Activated T-helper 1 cell treated with anti-CD3 and anti-CD28 coated beads, Interleukin-2, amount 50 U/mL, for 16 hours (primary cell): ENCODE measurements at places on chromosomes 11 and 22.

GRCh38 chr11:114762408-114762807 lies 84.1 kb downstream of the NXPE2 start:
- no peak for DNase-seq

DNA sequence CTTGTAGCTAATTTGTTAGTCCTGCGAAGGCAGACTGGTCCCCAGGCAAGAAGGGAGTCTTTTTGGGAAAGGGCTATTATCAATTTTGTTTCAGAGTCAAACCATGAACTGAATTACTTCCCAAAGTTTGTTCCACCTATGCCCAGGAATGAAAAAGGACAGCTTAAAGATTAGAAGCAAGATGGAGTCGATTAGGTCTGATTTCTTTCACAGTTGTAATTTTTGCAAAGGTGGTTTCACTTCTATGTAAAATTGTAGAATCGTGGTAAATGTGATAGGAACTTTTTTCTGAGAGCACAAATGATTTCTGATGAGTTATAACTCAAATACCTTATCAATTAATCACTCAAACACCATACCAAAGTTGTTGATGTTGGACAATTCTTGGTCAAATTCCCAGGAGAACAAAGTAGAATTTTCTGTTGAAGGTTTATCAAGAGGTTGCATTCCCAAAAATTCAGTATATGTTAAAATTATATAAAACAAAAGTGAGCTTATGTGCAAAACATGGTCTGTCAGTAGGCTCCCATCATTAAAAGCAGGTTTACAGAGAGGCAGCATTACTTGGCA lies 2.9 kb upstream of the CTSC start:
- DNase-seq: no peak

- no peak for DNase-seq
Observed at GRCh38 chr11:77619576-77620198, 17.9 kb downstream of the CLNS1A start.

GRCh38 chr22:48578138-48579042 lies 1249.3 kb downstream of the BRD1 start:
- DNase-seq: no peak

GRCh38 chr11:83044958-83045712 lies 26.6 kb downstream of the RAB30 start:
- no peak for DNase-seq

DNA sequence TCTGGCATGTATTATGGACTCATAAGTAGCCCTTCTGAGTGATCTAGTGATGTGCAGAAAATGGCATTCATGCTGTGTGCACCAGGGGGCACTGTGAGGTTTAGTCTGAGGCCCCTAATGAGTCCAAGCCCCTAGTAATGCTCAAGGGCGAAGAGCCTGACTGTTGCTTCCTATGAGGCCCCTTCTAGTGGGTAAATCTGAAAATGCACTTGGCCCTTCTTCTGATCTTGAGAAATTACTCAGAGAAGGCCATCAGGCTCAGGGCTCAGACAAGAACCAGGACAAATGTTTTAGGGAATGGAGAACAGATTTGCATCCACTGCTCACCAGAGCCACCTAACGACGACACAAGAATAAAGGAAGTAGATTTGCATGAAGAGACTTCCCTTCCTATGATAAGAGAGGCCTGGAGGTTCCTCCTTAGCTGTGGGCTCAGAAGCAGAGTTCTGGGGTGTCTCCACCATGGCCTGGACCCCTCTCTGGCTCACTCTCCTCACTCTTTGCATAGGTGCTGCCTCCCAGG lies 75.8 kb downstream of the GGTLC2 start:
- no peak for DNase-seq

- no peak for DNase-seq
Observed at GRCh38 chr11:61671527-61671926, 8.7 kb upstream of the DAGLA start.

- DNase-seq: no peak
Observed at GRCh38 chr22:39994041-39994565, 651 bp upstream of the FAM83F start.

- no peak for DNase-seq
Observed at GRCh38 chr11:9399466-9399865, 15.0 kb downstream of the IPO7 start.

GRCh38 chr11:38305682-38306081 lies 1707.6 kb upstream of the RAG2 start:
- no peak for DNase-seq

DNA sequence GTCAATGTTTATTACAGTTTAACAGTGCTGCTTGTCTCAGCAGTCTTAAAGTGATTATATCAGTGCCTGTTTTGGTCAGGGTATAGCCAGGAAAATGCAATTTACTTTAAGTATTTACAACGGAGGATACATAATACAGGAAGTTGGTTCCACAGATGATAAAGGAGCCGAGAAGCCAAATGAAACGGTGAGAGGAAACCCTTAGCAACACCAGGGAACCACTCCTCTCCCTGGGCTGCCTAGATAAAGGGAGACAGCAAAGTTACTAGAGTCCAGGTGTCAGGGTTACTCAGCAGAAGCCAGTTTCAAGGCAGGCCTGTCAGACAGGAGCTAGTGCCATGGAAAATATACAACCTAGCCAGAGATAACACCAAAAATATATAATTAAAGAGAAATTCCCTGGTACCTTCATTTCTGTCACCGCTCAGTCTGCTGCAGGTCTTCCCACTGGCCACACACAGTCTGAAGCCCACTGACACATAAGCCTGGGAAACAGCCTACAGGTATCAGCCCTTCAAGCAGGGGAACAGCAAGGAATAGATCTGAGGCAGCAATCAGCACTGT lies 55.5 kb downstream of the FAM76B start:
- no peak for DNase-seq

- no peak for DNase-seq
Observed at GRCh38 chr11:36295926-36296325, at the start of gene PRR5L. PRR5L (plus strand) TSS chr11:36296288; CDS start chr11:36401122, 104,834 bp downstream.

- DNase-seq: no peak
Observed at GRCh38 chr11:42043312-42043711, 583.9 kb upstream of the LRRC4C start.

GRCh38 chr22:46113910-46114517 lies 36.3 kb upstream of the PPARA start:
- no peak for DNase-seq

DNA sequence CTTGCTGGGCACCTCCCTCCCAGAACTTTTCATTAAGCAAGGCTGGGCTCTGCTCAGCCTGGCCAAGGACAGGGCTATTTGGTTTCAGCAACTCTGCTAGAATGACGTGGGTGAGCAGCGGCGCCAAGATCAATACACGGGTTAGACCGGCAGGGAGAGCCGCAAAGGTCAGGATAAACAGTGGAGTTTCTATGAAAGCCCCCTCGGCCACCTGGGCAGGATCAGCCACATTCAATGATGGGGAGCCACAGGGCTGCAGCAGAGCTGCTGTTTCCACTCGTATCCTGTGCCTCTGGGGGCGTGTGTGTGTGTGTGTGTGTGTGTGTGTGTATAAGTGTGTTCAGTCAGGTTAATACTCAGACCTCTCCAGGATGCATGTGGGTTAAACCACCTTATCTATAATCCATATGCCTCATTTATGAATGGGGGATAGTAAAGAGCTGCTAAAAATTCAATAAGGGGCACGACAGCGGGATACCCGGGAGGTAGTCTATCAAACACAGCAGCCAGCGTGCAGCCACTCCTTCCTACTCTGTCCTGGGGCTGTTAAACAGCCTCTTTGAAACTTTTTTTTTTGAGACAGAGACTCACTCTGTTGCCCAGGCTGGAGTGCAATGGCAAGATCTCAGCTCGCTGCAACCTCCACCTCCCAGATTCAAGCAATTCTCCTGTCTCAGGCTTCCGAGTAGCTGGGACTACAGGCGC lies 34.8 kb downstream of the MYH9 start:
- DNase-seq: no peak

DNA sequence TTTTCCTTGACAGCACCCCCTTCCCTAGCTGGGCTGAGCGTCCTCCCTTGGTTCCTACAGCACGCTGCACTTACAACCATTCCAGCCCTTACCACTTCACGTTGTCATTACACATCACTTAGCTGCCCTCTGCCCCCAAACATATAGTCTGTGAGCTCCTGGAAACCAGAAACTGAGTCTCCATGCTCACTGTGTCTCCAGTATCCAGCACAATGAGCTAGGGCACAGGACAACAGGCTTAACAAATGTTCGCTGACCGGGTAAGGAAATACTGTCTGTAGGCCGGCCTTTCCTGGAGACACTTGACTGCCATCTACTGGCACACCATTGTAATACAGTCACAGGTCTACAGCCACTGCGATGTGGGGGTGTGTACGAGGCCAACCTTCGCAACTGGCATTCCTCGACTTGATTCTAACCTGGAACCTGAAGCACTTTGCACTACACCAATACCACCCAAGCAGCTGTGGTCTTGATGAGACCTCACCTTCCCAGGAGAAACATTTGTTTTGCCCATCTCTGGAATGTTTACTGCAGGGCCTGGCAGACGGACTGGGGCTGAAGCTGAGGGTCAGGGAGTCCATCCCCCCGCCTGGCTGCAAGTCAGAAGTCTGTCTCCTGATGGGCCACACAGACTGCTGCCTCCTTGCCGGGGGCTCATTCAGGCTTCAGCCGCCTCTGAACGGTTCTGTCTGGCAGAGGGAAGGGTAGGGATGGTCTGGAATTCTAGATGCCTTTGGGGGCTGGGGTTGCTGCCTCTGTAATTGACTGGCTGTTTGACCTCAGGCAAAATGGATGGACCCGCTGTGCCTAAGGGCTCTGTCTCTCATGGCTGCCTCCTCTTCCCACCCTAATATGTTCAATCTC lies 72.0 kb downstream of the SYN3 start:
- no peak for DNase-seq

DNA sequence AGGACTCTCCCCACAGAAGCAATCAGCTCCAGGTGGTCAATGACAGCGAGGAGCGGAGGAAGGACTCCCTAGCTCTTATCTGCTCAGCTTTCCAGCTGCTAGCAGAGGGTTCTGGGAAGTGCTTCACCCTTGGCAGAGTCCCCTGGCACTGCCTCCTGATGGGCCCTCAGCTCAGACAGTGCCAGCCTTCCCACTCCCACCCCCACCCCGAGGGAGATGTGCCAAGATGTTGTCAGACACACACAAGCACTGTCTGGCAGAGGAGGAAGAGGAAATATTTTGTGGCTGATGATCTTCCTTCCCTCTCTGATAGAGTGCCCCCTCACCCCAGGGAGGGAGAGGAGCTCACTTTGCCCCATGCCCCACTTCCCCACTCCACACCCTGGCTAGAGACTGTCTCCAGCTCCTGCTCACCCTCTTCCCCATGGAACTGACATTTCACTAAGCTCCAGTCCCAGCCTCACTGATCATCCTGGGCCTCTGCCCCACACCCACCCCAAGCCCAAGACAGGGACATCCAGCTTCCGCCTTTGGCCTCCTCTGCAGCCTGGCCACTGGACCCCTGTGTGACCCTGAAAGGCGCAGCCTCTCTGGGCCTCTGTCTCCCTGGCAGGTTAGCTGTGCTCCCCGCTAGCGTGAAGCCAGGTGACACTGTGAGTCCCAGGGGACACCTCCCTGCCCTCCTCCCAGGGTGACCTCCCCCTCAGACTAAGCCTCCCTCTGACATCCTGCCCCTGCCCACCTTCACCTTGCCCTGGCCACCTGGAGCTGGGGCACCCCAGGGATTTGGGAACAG lies 44.5 kb downstream of the SLCO2B1 start:
- DNase-seq: no peak

DNA sequence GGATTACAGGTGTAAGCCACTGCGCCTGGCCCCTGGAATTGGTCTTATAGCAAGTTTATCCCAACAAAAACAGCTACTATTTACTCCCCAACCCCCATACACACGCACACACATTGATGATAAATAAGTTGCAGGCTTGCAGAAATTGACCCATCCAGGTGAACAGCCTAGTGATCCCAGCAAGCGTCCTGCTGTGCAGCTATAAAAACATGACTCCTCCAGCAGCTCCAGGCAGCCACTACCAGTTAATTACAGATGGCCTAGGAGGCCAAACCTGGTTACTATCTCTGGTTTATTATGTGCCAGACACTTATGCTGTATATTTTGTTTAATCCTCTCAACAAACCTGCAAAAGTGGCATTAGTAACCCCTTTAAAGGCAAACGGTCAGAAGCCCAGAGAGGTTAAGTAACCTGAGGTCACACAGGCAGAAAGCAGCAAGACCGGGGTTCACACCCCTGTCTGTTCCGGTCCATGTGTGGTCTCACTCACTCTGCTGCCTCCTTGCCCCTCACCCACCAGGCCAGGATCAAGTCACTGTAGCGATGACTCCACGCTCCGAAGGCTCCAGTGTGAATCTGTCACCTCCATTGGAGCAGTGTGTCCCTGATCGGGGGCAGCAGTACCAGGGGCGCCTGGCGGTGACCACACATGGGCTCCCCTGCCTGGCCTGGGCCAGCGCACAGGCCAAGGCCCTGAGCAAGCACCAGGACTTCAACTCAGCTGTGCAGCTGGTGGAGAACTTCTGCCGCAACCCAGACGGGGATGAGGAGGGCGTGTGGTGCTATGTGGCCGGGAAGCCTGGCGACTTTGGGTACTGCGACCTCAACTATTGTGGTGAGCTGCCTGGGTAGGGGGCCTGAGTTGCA lies 6.6 kb downstream of the F2 start:
- DNase-seq: no peak

- no peak for DNase-seq
Observed at GRCh38 chr11:106996691-106997090, 21.6 kb downstream of the GUCY1A2 start.

DNA sequence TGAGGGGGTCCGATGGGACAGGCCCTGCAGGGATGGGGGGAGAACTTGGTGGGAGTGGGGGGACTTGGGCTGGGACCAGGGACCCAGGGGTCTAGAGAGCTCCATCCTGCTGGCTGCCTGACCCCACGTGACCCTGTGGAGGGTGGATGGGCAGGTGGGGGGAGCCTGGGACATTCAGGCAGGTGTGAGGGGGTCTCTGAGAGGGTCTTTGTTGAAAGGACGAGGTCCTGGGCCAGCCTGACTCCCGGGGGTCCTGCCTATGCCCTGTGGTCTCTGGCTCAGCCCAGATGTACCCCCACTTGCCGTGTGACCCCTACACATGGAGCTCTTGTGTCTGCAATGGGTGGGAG lies 7.5 kb downstream of the LRRC56 start:
- no peak for DNase-seq

DNA sequence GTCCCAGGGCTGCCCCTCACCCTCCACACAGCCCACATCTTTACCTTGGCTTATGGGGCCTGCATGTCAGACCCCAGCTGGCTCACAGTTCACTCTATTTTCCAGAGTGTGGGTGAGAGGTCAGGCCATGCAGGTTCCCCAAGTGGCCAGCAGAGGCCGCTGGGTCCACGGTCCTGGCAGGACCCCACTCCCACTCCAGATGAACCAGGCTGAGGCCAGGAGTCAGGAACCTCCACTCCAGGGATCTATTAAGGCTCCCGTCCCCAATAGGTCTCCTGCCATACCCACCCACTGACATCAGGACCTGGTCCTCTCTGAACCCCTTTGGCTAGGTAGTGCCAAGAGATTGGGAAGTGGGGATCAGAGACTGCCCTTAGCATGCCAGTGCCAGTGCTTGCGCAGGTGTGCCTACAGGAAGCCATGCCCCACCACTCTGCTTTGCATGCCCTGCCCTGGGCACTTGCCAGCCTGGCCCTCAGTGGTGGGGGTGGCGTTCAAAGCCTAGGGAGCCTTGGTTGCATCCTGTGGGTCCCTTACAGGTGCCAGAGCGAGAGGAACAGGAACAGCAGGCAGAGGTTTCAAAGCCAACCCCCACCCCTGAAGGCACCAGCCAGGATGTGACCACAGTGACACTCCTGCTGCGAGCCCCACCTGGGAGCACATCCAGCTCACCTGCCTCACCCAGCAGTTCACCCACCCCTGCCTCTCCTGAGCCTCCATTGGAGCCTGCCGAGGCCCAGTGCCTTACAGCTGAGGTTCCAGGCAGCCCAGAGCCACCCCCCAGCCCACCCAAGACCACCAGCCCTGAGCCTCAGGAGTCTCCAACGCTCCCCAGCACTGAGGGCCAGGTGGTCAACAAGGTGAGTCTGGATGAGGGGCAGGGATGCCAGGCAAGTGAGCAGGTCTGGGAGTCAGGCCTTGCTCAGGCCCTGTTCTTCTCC lies 8.3 kb downstream of the SMTN start:
- DNase-seq: no peak
